EL (cell line): ENCODE measurements at places on chromosomes 16 and 17.
A peak's percentile ranks its signal among the peaks of the same experiment; 100 is the strongest.

DNA sequence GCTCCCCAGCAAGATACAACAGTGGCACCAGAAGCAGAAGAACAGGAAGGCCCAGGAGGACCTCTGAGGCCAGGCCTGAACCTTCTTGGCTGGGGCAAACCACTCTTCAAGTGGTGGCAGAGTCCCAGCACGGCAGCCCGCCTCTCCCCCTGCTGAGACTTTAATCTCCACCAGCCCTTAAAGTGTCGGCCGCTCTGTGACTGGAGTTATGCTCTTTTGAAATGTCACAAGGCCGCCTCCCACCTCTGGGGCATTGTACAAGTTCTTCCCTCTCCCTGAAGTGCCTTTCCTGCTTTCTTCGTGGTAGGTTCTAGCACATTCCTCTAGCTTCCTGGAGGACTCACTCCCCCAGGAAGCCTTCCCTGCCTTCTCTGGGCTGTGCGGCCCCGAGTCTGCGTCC, 11.9 kb downstream of the CES3 start:
- no peak for DNase-seq

DNA sequence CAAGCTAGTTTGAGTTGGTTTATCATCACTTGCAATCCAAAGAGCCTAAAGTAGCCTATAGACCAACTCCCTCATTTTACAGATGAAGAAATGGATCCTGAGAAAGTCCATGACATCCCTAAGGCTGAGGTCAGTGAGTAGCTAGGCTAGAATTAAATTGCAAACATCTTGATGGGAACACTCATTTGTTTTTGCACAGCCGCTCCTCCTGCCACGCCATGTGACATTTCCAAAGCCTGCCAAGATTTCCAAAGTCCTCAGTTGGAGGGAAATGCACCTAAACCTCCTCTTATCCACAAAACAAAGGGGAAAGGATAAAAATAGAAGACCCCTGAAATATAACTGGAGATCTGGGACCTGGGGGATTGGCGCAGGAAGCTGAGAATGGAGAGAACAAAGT, 15.0 kb downstream of the TMEM92 start:
- peak; percentile 52 for DNase-seq

- DNase-seq, result no peak
Measured at GRCh38 chr16:69302301-69302700, 8.8 kb upstream of the VPS4A start.

DNA sequence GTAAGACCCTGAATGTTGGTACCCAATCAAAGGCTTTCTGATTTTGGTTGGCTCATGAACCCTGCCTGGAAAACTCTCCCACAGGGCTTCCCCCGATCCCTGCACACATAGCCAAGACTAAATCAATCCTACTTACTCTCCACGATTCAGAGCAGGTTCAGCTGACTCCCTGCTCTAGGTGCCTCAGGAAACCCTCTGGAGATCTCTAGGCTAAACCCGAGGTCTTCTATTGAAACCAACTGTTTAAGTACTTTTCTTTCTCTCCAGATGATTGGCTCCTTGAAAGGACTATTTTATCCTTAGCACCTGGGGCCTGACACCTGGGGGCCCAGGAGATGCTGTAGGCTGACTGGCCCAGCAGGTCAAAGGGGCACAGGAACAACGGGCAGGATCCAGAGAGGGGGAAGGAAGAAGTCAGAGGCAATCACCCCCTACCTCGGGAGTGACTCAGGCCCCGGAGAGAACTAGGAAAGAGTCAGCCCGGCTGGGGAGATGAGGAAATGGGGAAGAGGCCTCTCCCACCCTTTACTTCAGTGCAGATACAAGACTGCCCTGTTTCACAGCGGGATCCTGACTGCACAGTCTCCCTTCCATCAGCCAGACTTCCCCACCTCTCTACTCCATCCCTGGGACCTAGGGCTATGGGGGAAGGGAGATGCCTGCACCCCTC, 2.0 kb downstream of the TBC1D10B start:
- peak; percentile 70 for DNase-seq

DNA sequence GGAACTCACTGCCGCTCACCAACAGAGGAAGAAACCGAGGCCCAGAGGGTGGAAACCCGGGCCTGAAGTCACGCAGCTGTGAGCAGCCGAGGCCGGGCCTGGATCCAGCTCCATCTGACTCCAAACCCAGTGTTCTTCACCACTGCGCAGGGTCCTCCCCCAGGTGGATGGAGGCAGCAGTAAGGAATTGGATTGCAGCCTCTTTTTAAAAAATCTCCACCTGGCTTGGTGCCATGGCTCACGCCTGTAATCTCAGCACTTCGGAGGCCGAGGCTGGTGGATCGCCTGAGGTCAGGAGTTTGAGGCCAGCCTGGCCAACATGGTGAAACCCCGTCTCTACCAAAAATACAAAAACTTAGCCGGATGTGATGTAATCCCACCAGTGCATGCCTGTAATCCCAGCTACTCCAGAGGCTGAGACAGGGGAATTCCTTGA, 177.2 kb downstream of the FOXL1 start:
- no peak for DNase-seq

DNA sequence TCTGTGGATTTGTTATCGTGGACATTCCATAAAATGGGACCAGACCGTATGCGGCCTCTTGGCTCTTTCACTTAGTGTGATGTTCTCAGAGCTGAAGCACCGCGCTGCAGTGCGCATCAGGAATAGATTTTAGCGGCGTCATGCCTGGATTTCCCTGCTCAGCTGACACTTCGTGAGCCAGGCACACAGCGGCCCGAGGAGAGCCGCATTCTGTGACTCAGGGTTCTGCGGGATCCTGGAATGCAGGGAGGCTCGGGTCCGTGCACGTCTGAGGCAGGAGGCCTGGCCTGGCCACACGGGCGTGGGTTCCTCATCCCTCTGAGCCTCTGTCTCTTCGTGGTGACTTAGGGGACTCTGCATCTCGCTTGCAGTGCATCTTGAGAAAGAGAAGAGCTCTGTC, 13.4 kb downstream of the CBFA2T3 start:
- DNase-seq, result peak; percentile 12

GRCh38 chr17:44361292-44362260, 2.1 kb downstream of the FAM171A2 start:
- DNase-seq, result no peak

- DNase-seq, result peak; percentile 55
Measured at GRCh38 chr17:77581480-77581879, 377.0 kb upstream of the TNRC6C start.

DNA sequence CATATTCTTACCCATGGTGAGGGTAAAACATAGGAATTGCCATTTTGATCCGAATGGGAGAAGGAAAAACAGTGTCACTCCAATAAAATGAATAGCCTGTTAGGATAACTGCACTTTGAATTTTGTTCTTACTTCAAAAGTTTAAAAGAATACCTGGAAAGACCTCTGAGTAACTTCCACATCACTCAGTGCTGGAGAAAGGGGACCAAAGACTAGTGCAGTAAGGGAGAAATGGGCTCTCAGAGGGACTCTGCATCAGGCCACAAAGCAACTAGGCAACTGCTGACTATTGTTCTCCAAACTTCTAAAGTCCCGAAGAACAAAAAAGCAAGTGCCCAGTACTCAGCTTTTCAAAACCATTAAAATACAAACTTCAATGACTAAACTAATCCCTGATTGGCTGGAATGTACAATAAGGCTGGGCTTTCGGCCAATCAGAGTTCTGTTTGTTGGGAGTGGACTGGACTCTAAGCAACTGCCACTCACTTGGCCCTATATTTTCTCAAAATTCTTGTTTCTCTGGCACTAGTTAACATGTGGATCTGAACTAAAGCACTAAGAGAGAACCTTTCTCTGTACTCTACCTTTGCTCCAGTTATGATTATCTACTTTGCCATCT, 6.2 kb downstream of the DNAJC7 start:
- DNase-seq, result peak; percentile 49

GRCh38 chr17:62780269-62780668, 27.8 kb downstream of the MARCHF10 start:
- DNase-seq, result no peak

- no peak for DNase-seq
Measured at GRCh38 chr17:70352834-70353233, 183.5 kb downstream of the KCNJ2 start.

- DNase-seq, result peak; percentile 76
Measured at GRCh38 chr17:37465069-37465616, 24.5 kb upstream of the DUSP14 start.

- DNase-seq, result peak; percentile 48
Measured at GRCh38 chr16:85752511-85753420, 1.9 kb upstream of the C16orf74 start.

GRCh38 chr16:47905771-47906170, 250.0 kb downstream of the ABCC12 start:
- peak; percentile 92 for DNase-seq

- no peak for DNase-seq
Measured at GRCh38 chr16:54506214-54506580, 219.6 kb upstream of the IRX3 start.

GRCh38 chr16:89317729-89318429, 100.4 kb downstream of the ZNF778 start:
- DNase-seq, result no peak

DNA sequence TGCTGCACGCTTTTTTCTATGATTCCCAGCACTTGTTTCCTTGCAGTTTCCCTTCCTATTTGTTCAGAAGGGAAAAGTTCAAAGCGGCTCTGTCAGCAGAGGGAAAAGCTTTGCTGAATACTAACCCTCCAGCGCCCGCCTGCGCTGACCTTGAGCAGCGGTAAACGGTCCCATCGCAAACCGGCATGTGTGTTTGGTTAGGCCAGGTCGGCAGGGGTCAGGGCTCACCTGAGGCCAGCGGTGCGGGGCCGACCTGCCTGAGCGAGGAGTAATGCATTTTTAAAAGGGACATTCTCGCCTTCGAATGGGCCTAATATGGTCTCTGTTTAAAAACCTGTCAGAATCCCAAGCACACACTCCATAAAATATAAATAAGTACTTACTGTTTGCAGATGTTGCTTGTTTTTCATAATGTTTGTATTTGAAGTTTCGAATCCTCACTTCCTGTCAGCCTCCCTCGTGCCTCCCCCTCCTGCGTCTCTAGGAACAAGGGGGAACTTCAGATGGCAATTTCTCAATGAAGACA, 110.1 kb downstream of the IRX3 start:
- no peak for DNase-seq

GRCh38 chr16:30186782-30187555, 3.6 kb downstream of the CORO1A start:
- no peak for DNase-seq

- DNase-seq, result peak; percentile 50
Measured at GRCh38 chr17:1764284-1764683, 2.4 kb downstream of the SERPINF1 start.

DNA sequence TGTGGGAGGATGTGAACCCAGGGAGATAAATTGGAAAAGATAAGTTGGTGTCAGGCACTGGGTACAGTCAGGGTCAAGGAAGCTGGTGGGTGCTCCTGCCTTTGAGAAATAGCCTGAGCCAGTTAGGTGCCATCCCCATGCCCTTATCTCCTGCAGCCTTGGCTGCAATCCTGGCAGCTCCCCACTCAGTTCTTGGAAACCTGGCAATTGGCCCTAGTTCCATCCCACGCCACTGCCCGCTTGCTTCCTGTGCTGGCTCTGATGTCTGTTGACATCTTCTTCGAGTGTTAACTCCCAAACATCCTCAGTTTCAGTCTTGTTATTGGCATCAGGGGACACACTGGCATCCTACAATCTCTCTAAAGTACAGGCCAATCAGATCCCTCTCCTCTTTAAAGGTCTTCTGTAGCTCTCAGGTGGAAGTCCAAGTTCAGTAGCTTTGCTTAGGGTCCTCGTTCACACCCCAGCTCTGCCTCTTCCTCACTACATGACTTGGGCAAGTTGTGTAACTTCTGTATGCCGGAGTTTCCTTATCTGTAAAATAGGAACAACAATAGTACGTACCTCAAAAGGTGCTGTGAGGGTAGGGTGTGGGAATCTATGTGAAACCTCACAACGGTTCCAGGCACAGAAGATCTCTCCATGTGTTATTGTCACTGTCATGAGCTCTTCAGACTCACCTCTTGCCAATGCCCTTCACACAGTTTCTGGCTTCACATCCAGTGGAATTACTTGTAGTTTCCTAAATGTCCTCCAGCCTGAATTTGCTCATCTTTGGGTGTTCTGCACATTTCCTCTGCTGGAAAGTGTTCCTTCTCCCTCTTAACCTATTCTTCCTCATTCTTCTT, 13.5 kb upstream of the PRKAR1A start:
- DNase-seq, result no peak

DNA sequence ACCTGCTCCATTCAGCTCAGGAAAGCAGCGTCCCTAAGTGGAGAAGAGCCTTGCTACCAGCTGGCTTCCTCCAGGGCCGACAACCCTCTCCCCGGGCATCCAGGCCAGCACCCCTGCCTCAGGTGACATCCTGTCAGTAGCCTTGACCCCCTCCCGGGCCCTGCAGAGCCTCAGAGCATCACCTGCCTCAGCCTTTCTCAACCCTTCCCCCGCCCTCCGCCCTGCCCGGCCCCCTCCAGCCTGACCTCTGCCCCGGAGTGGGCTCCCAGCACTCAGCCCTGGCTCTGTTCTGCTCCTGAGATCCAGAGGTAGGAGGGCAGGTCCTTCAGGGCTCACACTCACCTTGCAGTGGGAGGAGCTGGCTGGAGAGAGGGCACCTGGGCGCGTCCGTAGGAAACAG, 73.8 kb upstream of the METRNL start:
- DNase-seq, result no peak

DNA sequence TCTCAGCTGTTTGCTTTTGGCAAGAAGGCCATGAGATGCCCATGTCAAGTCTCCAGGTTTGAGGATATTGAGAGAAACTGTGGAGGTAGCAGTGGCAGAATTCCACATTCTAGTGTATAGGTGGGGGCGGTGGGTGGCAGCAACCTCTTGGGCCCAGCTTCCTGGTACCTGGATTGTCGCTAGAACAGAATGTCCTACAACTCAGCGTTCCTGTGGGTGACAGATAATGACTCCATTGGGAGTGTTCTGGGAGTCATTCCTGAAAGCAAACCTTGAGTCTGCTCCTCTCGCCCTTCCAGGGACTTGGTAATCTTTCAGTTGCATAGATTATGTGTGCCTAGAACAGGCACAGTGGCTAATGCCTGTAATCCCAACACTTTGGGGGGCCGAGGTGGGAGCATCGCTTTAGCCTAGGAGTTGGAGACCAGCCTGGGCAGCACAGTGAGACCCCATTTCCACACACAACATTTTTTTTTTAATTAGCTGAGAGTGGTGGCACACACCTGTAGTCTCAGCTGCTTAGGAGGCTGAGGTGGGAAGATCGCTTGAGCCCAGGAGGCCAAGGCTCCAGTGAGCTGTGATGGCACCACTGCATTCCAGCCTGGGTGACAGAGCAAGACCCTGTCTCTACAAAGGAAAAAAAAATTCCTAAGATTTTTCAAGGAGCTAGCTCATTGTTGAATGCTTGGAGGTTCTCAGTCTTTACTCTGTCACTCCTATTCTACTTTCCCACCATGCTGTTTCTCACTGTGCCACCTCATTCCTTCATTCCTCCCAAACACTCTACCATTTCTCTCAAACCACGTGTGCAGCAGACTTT, 37.9 kb upstream of the METTL16 start:
- DNase-seq, result peak; percentile 21

DNA sequence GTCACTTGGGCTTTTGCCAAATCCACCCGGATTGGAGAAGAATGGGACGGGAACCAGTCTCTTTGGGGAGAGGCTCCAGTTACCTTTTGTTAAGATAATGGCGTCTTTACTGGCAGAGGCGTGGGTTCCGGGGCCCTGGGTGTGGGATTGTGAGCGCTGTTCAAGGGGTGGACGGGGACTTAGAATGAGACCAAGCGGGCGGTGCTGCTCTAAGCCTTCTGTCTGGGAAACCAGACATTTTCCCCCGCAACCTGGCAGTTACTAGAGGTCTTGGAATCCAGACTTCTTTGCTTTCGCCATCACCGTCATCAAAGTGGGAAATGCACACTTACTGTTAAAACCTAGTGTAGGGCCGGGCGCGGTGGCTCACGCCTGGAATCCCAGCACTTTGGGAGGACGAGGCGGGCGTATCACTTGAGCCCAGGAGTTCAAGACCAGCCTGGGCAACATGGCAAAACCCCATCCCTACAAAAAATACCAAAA, 706 bp downstream of the TEN1 start:
- no peak for DNase-seq

- no peak for DNase-seq
Measured at GRCh38 chr17:17970699-17971430, 1.3 kb downstream of the TOM1L2 start.
